Lower leg skin (tissue), 4 donors: ENCODE measurements at places on chromosomes 5 and 9.

DNA sequence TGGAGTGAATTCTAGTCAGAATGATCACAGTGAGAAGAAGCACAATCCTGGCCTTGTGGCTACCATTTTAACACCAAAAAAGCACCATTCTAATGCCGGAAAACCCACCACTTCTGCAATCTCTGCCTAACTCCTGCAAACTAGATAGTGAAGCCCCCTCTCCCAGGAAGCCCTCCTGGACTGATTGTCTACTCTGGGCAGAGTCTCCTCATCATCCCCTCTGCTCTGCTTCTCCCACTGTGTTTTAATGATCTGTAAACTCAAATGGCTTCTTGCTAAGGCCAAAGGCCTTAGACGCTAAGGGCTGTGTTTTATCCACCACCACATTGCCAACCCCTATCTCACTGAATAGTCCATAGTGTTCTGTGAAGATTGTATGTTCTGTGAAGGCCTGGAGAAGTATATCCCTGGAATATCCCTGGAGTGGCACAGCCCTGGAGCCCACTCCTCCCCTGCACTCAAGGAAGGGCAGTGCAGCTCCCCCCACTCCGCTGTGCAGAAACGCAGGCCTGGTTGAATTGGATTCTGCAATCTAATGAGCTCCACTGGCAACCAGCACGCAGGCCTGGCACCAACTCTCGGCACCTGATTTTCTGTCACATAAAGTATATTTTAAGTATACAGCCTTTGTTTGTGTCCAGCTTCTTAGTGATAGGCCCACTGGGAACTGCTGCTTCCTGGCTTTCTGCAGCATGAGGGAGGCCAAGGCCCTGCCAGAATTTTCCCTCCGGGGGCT lies 126.3 kb downstream of the ATPSCKMT start:
- no peak for DNase-seq

DNA sequence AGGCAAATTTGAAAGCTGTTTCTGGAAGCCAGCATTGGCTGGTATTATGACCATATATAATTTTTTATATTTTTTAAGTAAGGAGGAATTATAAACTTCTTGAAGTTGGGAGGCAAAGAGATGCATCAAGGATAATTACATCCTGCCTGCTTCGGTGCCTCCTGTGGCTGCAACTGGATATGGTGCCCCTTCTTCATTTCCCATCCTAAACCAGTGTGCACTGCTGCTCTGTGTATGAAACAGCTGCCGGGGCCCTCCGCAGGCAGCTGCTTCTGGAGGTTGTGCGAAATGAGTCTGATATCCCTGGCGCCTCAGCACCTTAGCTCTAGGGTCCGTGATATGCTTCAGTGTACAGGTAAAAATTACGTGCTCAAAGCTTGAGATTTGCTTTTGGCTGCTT lies 304.2 kb downstream of the ENC1 start:
- DNase-seq, result no peak

DNA sequence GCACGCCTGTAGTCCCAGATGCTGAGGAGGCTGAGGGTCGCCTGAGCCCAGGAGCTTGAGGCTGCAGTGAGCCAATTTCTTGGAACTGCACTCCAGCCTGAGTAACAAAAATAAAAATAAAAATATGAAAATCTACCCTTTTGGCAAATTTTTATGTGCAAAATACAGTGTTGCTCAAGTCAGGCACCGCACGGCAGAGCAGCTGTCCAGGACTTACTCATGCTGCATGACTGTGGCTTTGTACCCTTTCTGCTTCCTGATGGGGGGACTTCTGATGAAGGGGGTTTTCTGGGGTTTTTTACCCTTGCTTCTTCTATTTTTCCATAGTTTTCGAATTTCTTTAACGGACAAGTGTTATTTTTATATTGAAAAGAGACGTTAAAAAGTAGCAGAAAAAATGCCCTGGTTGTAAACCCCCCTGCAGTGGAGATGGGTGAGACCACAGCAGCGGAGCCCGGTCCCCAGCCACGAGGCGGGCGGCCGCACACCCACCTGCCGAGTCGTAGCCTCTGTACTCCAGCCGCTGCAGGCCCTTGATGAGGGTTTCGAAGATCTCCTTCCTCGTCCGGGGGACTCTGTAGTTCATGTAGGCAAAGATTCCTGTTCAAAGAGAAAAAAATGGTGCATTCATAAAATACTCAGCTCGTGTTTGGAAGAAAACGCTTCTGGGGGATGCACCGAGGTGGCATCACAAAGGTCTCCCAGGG lies 15.0 kb downstream of the GFPT2 start:
- no peak for DNase-seq

DNA sequence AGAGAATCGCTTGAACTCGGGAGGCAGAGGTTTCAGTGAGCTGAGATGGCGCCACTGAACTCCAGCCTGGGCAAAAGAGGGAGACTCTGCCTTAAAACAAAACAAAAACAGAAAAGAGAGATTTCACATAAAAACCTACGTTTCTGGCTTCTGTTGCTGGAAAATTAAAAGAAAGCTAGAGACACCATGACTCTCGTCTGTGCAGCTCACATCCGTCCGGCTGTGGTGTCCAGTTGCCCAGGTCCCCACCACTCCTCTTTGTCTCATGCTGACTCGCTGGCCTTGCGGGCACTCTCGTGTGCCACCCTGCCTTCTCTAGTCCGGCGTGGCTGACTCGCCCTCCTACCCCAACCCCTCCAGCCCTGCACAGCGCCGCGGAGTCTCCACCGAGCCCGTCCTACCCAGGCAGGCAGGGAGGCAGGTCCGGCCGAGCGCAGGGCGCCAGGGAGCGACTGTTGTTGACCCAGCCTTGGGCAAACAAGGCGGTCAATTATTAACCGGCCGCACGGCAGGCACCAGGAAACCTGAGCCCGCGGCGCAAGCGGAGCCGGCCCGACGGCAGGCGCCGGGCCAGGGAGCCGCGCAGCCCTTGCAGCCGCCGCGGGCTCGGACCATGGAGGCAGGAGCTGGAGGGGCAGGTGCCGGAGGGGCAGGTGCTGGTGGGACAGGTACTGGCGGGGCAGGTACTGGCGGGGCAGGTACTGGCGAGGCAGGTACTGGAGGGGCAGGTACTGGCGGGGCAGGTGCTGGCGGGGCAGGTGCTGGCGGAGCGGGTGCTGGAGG lies at the start of gene PRRT1B:
Gene PRRT1B, plus strand, starts transcription at position 521 of the 783 bp plus-strand sequence. Its CDS starts 93 bp downstream, at position 614.
- no peak for DNase-seq

DNA sequence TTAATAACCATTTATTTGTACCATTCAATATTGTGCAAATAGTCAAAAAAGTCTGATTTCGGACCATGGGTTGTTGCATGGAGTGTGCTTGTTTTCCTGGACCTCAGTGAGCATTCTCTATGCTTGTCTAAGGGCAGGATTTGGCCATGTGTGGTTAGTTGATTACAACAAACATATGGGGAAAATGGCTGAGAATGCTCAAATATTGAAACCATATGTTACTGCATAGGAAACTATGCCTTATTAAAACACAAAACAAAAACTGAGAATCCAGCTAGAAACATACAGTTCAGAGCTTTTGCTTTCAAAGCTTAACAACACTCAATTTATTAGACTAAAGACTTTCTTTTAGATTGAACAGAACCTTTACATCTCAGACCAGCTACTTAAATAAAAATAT lies 928.3 kb downstream of the NR2F1-AS1 start:
- no peak for DNase-seq

- DNase-seq, result no peak
Observed at GRCh38 chr5:169089343-169089742, 211.6 kb downstream of the SLIT3 start.

GRCh38 chr5:116525674-116526073 lies 48.9 kb downstream of the SEMA6A start:
- DNase-seq, result no peak

GRCh38 chr9:136211441-136212344 lies 6.8 kb upstream of the LHX3 start:
- DNase-seq, result no peak

DNA sequence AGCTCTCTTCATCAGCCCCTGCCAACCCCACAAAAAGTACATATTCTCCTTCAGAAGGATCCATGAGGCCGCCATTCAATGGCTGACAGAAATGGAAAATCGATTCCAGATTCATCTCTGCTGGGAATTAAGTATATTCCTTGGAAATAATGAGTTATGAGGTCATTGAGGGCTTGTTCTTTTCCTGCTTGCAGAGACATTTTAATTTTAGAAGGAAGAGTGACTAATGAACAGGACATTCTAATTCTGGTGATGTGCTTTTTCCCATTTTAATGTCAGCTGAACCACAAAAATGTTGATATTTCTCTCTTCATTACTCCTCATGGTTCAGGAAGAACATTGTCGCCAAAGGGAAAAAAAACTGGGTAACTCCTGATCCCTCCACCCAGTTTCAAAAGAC lies 314.0 kb downstream of the PIK3R1 start:
- no peak for DNase-seq

DNA sequence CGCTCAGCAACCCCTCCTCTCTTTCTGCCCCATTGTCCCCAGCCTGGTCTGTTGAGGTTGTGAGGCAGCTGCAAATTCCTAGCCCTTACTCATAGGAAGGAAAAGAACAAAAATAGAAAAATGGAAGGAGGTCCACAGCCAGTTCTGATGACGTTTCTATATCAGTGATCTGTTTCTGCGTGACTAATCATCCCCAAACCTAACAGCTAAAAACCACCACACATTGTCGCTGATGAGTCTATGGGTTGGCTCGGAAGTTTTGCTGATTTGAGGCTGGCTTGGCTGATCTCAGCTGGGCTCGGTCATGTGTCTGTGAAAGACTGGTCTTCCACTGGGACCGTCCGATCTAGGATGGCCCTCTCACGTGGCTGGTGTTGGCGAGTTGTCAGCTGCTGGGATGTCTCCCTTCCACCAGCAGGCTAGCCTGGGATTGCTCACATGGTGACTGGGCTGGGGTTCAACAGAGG lies 200.6 kb upstream of the ZNF618 start:
- DNase-seq, result peak; percentile 95

DNA sequence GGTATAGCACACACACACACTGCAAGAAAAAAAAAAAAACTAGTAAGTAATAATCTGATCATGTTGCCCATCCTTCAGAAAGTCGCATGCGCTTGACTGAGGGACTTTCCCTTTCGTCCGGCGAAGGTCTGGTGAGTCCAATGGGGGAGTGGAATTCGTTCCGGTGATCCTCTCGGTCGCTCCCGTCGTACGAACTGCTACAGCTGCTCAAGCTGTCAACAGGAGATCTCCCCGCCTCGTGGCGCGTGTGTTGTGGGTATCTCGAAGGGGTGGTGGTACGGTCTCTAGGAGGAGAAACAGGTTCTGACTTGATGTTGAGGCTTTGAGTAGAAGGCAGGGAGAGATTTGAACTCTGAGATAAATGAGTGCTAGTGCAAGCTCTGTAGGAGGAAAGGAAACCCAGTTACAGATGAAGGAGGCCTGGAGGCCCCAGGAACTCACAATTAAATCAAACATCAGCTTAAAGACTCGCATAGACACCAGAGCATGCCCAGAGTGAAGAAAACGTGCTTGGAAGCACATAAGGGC lies 160.4 kb downstream of the MEF2C start:
- DNase-seq, result no peak

- DNase-seq, result no peak
Observed at GRCh38 chr5:66529704-66530103, 66.5 kb upstream of the MAST4 start.

DNA sequence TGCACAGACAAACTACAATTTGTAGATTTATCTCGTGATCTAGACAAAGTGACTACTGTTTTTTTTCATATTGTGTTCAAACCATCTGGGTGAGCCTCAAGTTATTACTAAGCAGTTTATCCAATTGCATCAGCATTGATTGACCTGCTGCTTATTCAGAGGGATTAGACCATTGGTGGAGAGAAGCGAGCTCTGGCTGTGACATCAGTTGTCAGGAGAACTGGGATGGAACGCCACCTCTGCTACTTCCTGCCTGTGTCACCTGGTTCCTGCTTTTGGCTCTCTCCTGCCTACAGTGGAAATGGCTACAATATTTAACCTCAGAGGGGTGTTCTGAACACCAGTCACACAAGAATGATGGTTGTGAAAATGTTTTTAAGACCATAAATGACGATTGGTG lies 12.1 kb downstream of the NR4A3 start:
- DNase-seq, result no peak

GRCh38 chr9:126372716-126373115 lies 46.1 kb downstream of the MVB12B start:
- DNase-seq, result no peak

DNA sequence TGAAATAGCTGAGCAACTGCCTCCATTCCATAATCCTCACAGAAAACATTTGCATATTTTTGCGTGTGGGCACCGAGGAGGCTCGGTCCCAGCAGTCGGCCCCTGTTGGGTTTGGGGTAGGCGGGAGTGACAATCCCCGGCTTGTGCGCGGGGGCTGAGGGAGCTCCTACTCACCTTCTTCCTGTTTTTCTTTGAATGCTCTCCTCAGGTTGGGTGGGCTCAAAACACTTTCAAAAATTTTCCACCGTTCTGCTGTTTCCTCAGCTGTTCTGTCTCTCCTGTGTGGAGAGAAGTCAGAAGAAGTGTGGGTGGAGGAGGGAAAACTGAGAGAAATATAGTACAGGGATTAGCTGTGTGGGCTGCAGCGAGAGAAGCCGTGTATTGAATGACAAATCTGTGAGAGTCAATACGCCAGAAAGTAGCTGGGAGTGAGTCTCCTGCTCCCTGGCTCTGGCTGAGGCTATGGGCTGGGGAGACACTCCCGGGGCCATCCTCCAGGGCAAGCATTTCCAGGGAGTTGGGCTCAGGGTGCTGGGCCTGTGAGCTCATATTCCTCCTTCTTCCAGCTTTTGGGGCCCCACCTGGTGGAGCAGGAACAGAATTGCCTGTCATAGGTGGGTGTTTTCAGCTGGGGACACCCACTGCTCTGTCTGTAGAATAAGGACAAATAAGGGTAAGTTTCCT lies 84.7 kb downstream of the CMYA5 start:
- no peak for DNase-seq

GRCh38 chr9:128927731-128928411 lies 7.1 kb downstream of the PHYHD1 start:
- no peak for DNase-seq

DNA sequence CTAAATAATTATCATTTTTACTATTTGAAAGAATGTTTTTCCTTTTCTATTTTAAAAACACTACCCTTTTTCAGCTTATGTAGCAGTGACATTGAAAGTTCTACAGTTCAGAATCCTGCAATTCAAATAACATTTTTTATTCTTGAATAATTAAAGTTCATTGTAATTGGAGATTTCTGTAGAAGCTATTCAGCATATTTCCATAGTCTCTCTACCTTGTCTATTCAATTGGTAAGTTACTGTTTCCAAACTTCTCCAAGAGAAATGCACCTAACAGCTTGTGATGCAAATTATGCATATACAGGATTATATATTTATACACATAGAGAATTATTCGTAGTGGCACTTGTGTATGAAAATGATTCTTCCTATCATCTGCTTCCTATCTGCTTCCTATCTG lies 149.7 kb upstream of the ARRDC3 start:
- DNase-seq, result no peak

DNA sequence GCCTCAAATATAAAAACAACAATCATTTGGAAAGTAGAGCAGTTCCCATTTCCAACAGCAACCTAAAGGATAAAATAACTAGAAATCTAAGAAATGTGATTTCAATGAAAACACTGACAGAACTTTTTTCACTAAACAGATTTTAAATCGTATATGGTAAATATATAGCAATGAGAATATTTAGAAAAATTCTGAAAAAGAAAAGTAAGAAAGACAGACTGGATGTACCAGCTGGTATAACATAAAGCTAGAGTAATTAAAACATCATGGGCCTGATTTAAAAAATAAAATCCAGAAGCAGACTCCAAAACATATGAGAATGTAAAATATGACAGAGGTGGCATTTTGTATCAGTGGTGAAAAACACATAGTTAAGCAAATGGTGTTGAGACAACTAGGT lies 308.9 kb downstream of the MLLT3 start:
- DNase-seq, result no peak
